ENCODE measurements at places on chromosomes 2 and 18.

- DNase-seq: no peak
Observed at GRCh38 chr2:148106331-148106730, 85.4 kb downstream of the MBD5 start.

- peak; percentile 21 for DNase-seq
Observed at GRCh38 chr2:127355407-127356008, 32.3 kb downstream of the MAP3K2 start.

- DNase-seq: no peak
Observed at GRCh38 chr2:10149635-10150034, 27.1 kb downstream of the RRM2 start.

- DNase-seq: no peak
Observed at GRCh38 chr2:79770926-79771325, 258.1 kb downstream of the CTNNA2 start.

DNA sequence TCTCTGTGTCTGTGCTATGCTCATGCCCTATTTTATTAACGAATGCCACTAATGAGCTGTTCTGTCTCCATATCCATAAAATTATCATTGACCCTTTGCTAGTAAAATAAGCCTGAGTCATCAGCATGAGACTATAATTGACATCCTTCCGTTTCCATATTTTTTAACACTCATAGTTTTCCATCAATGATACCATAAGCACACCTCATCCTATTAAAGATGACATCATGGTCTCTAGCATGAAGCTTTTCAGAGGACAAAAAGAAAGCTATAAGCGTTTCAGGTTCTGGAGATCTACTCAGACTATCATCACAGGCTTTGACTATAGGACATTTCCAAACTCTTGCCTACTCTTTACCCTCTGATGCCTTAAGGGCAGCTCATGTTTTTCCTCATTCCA, 1.2 kb upstream of the DSC2 start:
- DNase-seq: no peak

DNA sequence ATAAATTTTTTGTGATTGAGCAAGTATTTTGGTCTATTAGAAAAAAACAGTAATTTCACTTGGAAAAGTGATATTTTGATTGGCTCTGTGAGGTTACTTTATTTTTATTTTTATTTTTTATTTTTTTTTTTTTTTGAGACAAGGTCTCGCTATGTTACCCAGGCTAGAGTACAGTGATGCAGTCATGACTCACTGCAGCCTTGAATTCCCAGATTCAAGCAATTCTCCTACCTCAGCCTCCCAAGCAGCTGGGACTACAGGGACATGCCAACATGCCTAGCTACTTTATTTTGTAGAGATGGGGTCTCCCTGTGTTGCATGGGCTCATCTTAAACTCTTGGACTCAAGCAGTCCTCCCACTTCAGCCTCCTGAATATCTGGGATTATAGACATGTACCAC, 60.9 kb upstream of the MGAT5 start:
- peak; percentile 76 for DNase-seq

DNA sequence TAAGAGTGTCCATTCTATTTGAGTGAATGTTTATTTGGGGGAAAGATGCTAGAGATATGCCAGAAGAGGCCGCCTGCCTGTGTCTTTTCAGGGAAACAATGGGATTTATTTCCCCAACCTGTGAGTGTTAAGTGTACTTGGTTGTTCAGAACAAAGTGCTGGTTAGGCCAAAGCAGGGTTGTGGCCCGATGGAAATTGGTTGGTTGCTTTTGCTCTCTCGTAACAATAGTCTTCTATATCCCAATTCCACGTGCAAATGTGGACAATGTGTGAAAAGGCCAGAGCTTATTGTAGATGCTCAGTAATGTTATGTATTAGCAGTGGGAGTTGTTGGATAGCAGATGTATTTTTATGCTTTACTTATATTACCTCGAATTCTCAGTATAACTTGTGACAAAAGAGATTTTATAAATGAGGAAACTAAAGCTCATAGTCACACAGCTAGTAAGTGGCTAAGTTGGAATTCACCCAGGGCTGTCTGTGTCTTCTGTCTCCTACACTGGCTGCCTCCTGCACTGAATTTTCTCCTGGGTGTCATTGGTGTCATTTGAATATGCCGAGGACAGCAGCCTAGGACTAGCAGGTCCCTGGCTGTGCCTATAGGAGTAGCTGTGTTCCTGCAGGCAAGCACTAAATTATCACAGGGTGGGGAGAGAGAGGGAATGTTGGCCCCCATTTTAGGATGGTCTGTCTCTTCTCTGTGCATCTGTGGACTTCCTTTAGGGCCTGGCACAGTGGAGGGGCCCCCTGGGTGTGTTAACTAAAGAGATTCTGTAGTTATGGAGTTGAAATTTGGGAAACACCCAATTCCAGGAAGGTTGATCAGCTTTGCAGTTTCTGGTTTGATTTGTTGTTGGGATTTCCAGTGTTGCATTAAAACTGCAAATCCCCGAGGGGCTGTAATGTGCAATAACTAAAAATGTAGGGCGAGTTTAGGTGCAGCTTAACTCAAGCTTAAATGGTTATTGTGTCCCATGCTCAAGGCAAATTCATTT, 21.6 kb downstream of the GPD2 start:
- DNase-seq: peak; percentile 15

DNA sequence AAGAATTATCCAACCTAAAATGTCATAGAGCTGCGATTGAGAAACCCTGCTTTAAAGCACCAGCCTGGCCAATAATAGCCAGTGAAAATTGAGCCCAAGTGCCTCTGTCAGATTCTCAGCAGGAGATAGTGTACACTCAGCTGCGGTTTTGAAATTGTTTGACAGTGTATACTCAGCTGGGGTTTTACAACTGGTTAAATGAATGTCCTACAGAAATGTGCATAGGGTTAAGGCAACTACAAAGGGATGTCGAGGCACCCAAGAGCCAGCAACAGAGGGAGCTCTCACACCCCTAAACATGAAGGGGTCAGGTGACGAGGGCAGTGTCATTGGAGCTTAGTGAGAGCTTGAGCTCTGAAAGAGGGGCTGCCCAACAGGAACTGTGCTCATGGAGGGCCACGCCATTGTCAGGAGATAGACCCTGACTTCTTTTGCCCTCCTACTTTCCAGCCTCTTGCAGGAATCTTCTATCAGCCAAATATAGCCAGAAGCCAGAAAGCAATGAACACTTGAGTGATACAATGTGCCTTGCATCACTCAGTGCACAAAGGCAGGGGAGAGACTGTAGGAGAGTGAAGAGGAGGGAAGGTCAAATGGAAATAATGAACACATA, 15.1 kb downstream of the ACTG2 start:
- DNase-seq: peak; percentile 60

GRCh38 chr2:26224095-26224494, 20.3 kb downstream of the HADHA start:
- no peak for DNase-seq

- peak; percentile 34 for DNase-seq
Observed at GRCh38 chr2:30048636-30049175, 98.1 kb upstream of the YPEL5 start.

- peak; percentile 12 for DNase-seq
Observed at GRCh38 chr2:18752667-18753422, 163.5 kb upstream of the NT5C1B start.

DNA sequence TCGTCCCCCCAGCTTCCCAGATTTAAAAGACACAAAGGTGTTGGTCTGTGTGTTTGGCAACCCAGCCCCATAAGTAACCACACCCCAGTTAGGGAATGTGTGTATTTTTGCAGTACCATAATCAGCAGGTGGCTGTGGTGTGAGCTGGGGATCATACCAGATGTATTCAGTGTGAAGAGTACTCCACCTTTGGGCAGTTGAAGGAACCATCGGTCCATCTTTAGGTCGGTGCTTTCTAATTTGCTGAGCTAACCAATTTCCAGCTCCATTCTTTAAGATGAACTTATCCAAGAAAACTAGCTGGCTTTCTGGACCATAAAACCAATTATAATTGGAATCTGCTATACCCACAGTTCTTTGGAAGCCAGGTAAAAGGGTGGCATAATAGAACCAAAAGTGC, 3.2 kb downstream of the DSEL start:
- peak; percentile 12 for DNase-seq

GRCh38 chr18:35991696-35992095, 19.2 kb downstream of the RMP24 start:
- DNase-seq: peak; percentile 44

- peak; percentile 67 for DNase-seq
Observed at GRCh38 chr2:201887773-201888425, 81.6 kb downstream of the CDK15 start.

GRCh38 chr18:56289381-56289780, 349.0 kb downstream of the TXNL1 start:
- no peak for DNase-seq

DNA sequence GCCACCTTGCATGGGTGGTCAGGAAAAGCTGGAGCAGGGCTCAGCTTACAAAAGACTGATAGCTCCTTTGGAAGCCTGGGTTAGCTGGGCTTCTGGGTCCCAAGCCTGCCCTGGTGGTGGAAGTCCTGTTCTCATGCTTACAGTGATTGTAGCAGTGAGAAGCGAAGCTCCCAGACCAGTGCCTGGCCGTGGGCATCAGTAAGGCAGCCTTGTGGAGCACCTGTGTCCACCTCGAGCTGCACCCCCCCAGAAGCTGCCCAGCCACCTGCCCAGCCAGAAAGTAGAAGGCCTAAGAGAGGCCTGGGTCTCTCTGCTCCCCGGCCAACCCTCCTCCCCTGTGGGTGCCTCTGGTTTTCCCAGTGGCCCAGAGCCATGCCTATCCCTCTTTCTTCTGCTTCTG, 10.5 kb downstream of the GLI2 start:
- DNase-seq: no peak

- DNase-seq: no peak
Observed at GRCh38 chr18:22211657-22212056, 42.3 kb downstream of the GATA6 start.

GRCh38 chr2:186917866-186918265, 68.9 kb upstream of the ZSWIM2 start:
- DNase-seq: peak; percentile 2

GRCh38 chr2:42917425-42917927, 125.1 kb upstream of the HAAO start:
- DNase-seq: peak; percentile 97

Measured in EH (cell line).